ENCODE measurements at places on chromosomes 13 and 19.
A peak's percentile ranks its signal among the peaks of the same experiment; 100 is the strongest.

GRCh38 chr19:16899566-16900075 is 10.8 kb downstream of the F2RL3 start:
- DNase-seq: peak; percentile 51

DNA sequence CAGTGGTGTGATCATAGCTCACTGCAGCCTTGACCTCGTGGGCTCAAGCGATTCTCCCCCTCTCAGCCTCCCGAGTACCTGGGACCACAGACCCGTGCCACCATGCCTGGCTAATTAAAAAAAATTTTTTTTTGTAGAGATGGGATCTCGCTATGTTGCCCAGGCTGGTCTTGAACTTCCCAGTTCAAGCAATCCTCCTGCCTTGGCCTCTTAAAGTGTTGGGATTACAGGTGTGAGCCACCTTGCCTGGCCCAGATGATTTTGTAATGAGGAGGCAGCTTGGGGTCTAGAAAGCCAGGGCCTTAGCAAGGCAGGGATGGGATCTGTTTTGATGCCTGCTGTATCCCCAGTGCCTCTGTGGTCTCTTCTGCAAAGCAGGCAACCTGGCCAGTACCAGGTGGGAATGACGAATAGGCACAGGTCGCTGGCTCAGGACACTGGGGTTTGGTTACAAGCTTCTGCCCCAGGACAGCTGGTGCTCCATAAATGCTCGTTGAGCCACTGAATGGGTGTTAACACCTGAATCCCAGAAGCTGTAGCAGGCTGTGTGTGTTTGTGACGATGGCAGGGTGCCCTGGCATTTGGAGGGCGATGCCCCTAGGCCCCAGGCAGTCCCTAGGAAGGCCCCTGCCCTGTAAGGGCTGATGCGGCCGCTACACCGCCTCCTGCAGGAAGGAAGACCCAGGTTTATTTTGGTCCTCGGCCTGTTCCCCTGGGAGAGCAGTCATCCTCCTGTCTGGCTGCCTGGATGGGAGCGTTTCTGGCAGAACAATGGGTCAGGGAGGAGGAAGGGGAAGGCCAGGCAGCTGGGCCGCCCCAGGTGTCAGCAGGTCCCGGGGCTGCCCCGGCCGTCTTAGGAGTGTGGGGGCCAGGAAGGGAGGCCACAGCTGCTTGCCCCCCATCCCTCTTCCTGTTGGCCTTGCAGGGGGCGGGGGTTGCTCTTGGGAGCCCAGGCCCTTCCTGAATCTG is 8.6 kb downstream of the TNFAIP8L1 start:
- no peak for DNase-seq

DNA sequence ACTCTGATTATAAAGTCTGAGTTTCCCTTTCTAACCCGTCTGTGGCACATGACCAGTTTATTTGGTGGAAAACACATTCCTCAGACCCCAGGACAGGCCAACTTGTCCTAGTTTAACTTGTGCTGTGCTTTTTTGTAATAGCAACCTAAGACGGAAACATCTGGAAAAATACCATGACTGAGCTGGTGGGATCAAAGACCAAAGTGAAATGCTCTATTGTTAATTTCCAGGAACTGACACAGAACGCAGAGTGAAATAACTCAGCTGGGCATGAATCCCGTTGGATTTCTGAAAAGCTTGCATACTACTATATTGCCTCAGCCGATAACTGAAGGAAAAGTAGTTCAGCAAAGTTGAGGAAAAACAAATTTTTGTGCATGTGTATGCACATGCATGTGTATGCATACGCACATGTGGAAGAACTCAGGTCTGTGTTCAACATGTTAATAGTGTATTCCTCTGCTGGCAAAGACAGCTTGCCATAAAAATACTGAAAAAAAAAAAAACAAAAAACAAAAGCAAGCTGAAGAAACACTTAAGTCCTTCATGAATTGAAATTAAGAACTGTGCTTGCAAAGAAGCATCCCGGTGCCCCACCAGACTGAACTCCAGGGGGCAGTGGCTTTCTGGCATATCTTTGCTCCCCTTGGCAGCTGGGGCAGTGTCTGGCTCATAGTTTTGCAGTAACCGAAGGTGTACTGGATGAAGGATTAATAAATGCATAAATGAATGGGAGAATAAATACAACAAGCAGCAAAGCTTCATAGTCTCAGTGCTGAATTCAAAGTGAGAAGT is 187.8 kb downstream of the LHFPL6 start:
- peak; percentile 30 for DNase-seq

GRCh38 chr13:44040818-44041100 is 161.1 kb downstream of the LACC1 start:
- DNase-seq: no peak

GRCh38 chr19:35098413-35099049 is 17.1 kb upstream of the FXYD3 start:
- DNase-seq: no peak

DNA sequence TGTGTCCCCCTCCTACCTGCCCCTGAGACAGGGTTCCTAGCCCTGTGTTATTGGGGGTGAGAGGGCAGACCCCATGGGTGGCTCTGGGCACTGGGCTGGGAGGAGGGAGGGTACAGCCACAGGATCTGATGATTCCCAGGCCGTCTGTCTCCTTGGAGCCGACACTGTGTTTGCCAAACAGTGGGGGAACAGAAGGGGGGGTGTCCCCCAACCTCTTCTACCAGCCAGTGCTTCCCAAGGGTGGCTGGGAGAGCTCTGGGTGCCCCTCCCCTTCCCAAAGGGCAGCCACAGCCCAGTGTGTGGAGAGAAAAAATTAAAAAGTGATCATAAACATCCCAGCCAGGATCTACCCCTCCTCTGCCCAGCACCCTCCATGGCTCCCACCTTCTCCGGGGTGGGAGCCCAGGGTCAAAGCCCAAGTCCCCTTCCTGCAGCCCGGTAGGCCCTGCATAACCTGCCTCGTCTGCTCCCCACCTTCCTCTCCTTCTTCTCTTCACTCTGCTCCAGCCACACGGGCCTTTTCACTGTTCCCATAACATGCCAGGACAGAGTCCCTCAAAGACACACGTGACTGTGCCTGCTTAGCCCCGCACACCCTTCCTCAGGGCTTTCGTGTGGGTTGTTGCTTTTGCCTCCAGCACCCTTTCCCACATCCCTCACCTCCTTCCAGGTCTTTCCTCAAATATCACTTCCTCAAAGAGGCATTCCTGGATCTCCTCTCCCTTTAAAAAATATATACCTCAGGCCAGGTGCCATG is 1.4 kb upstream of the PLIN4 start:
- DNase-seq: no peak

DNA sequence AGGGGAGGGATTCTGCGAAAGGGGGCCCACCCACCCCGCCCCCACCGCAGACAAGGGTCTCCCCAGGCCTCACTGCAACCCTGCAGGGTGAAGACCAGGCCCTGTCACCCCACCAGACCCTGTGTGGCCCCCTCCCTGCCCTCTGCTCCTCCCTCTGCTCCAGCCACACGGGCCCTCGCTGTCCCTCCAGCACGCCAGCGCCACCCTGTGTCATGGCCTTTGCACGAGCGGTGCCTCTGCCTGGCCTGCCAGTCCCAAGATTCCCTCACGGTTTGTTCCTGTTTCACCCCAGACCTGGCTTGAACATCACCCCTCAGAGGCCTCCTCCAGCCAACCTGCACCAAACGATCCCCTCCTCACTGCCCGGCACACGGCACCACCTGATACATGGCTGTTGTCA is 27.3 kb downstream of the PIP5K1C start:
- DNase-seq: no peak

- no peak for DNase-seq
These were observed 77.8 kb downstream of the TEX29 start for GRCh38 chr13:111398196-111398595.

- DNase-seq: no peak
These were observed 54.9 kb downstream of the DPY19L3 start for GRCh38 chr19:32460476-32460875.

DNA sequence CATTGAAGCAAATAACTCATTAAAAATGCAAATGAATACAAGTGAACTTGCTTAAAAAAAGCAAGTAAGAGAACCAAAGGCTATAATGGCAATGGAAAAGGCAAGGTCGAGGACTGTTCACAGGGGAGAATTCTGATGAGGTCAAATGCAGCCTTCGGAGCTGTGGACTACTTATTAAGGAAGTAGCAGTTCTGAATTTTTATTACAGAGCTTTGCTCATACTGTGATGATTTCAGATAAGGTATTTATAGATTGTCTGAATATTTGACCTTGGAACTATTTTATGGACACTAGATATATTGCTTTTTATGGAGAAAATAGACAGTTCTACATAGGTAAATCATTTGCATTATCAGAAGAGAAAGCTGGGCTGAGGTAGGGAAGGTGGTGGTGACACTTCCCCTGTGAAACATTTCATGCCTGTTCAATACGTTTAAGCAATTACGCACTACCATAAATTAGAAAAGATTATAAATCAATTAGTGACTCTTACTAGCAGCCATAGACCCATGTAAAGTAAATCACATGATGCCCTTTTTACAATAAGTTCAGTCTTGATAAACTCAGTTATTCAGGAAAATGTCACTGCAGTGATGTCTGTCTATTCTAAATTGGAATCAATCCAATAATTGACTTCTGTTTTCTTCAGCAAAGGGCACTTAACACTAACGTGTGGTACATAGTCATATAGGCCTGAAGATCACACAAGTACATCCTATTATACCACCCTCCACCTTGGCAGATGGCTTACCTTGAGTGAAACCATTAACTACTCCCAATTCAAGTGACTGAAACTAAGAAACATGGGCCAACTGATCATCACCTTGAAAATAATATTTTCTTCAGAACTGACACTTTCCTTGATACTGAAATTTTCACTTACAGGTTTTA is 260.0 kb downstream of the KLF12 start:
- no peak for DNase-seq

DNA sequence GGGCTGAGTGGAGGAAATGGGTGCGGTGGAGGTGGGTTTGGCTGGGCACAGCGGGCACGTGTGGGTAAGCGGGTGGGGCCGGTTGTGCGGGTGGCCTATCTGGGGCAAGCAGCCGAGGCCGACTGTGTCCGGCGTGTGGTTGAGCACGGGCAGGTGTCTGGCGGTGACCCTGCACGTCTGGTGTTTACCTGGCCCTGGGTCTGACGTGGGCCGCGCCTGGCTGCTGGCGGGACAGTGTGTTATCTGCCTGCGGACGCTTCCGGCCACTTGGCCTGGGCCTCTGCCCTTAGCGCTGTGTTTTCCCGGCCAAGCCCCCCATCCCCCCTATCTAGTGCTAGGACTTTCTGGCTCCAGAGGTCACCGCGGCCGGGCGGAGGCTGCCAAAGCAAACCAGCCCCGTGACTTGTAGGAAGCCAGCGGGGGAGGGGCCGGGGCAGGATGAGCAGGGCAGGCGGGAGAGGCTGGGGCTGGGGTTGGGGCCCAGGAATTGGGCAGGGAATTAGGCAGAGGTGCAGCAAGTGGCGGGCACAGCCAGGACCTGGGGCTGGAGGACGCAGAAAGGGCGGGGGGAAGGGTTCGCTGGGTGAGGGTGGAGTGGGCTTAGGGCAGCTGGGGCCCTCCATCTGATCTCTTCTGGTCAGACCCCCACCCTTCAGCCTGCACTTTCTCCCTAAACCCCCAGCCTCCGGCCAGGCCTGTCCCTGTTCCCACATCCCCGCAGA is 534 bp upstream of the HPN start:
- DNase-seq: no peak

DNA sequence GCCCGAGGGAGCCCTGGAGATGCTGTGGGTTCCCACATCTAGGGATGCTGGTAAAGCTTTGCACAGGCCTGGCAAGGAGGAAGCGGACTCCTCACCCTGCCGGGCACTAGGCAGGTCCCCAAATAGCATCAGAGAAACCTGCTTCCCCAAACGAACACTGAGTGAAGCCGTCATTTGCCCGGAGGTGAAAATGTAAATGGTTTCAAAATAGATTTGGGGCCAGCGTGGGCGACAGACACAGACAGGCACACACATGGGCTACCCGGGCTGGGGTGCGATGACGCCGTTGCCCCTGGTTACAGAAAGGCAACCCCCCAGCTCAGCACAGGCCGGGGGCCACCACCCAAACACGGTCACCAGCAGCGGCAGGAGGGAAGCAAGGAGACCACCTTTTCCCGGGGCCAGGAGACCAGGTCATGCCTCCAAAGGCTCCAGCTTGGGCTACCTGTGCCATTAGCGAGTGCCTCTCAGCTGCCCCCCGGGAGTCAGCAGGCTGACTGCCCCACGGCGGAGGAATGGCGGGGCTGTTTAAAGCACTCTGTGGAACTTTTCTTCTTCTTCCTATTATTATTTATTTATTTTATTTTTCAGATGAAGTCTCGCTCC is 47.5 kb upstream of the NDUFS7 start:
- DNase-seq: no peak

- peak; percentile 48 for DNase-seq
These were observed 91.7 kb downstream of the ATP8A2 start for GRCh38 chr13:25463496-25463895.

GRCh38 chr19:5800361-5801270 is 4.3 kb upstream of the NRTN start:
- DNase-seq: no peak

DNA sequence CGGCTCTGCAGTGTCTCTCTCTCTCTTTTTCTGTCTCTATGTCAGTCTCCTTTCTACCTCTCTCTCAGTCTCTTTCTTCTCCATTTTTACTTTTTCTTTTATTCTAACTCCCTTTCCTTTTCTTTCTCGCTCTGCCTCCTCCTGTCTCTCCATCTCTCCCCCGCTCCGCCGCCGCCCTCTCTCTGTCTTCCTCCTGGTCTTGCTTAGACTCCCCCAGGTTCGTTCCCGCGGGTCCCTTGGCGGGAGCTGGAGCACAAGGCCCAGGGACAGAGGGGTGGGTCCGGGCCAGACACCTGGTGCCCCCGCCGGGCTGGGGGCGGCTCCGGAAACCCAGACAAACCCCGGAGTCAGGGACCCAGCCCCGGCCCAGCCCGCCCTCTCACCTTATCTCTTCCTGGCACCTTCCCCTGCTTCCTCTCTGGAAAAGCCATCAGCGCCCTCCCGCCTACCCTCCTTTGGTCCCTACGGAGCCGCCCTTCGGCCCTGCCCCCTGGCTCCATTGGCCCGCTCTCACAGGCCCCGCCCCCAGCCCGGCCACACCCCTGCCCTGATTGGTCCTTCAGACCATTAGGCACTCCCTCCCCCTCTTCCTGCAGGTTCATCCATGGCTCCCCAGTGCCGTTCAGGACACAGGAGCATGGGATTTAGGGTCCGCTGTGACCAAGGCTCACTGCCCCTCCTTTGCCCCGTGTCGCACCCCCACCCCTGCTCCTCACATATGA is 15.4 kb upstream of the NOP53 start:
- DNase-seq: no peak

DNA sequence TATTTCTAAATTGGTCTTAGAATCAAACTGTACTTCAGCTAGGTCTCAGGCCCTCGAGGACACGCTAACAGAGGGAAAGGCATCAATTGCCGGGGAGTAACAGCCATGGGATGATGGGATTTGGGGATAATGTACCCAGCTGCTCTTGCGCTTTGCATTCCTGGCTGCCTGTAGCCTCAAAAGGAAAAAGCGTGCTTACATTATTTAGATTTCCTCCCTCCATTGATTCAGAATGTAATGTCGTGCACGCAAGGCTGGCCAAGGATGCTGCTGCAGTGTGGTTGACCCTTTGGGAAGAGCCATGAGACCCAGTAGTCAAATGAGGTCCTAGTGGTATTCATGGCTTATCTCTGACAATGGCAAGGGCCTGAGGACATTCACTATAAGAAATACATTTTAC is 95.1 kb downstream of the SLC7A1 start:
- DNase-seq: no peak

All from adipocyte (in vitro differentiated cells).